ENCODE measurements at places on chromosomes 4 and X.

DNA sequence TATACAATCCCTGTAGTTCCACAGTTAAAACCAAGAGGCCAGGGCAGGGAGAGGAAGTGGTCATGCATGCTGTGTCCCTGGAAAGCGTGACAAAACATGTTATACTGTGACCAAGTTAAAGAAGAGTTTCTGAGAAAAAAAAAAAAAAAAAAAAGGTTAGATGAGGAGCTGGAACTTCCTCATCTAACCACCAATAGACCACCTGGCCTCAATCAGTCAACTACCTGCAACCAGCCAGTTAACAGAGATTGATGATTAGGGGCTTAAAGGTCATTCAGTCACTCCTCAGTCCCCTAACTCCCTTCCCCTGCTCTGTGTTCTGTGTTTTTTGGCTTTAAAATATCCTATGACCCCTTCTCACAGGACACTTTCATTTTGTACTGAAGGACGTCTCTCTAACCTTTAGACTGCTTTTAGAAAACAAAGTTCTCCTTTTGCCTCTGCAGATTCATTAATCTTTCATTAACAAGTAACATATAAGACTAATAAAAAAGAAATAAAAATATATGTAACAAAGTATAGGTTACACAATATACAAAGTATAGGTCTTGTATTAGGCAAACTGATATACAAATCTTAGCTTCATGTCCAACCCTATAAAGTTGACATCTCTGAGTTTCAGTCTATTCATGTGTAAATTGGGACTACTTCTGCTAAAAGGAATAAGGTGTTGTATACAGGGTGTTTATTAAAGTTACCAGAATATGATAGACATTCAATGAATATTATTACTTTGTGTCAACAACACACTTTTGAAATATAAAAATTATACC lies 179.1 kb upstream of the NDST4 start:
- DNase-seq: no peak

- no peak for DNase-seq
These were observed 172.0 kb upstream of the IL15 start for GRCh38 chr4:141464366-141464765.

GRCh38 chr4:55183926-55184599 lies 58.7 kb upstream of the KDR start:
- no peak for DNase-seq

GRCh38 chr4:182216005-182216404 lies 27.2 kb upstream of the TENM3 start:
- DNase-seq: no peak

- no peak for DNase-seq
These were observed 15.9 kb downstream of the CTAG1A start for GRCh38 chrX:154600759-154601374.

DNA sequence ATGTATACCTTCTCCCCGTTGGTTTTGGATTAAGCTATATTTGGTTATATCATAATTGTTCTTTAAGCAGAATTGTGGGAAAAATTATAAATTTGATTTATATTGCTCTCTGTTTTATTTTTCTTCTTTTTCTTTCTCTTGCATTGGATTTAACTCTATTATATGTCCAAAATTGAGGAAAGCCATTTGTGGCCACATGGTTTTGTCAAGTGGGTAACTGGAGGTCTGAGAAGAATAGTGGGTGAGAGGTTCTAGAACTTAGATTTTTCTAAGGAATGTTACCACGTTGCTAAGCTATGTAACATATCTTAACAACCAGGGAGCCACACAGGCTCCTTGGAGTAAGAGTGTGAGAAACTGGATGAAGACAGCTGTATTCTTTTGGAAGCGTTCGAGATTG lies at the start of gene C4orf17:
TSS of gene C4orf17 (plus strand) at position 301 of the 400 bp plus-strand sequence. CDS start 2,061 bp downstream, outside the sequence.
- DNase-seq: no peak

GRCh38 chr4:148061141-148061481 lies 329.2 kb downstream of the ARHGAP10 start:
- DNase-seq: no peak

GRCh38 chr4:128461291-128462102 lies 173.9 kb upstream of the PGRMC2 start:
- DNase-seq: no peak

DNA sequence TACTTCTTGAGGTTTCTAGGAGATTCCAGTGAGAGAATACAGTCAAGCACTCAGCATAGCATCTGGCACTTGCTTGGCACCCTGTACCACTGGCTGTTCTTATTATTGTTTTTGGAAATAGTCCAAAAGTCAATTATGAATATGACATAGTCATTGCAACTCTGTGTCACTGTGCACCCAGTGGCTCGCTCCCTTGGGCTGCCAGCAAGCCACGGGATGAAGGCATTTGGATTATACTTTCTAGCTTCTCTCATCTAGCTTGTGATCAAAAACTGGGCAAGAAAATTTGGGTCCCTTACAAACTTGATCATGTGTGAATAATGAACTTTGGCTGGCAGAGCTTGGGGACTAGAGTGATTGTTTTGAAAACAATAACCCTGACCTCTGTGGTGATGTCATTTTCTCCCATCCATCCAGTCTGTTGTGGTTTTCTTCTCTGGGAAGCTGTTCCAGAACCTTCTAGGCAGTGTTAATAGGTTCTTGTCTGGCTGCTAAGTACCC lies 32.7 kb upstream of the LIMCH1 start:
- DNase-seq: no peak

GRCh38 chr4:182699795-182700194 lies 217.4 kb downstream of the DCTD start:
- no peak for DNase-seq

GRCh38 chr4:79689740-79690139 lies 281.7 kb upstream of the GK2 start:
- no peak for DNase-seq

GRCh38 chr4:6391852-6392188 lies 80.6 kb downstream of the PPP2R2C start:
- DNase-seq: no peak

- DNase-seq: no peak
These were observed 16.8 kb upstream of the ZCCHC13 start for GRCh38 chrX:74286950-74287740.

DNA sequence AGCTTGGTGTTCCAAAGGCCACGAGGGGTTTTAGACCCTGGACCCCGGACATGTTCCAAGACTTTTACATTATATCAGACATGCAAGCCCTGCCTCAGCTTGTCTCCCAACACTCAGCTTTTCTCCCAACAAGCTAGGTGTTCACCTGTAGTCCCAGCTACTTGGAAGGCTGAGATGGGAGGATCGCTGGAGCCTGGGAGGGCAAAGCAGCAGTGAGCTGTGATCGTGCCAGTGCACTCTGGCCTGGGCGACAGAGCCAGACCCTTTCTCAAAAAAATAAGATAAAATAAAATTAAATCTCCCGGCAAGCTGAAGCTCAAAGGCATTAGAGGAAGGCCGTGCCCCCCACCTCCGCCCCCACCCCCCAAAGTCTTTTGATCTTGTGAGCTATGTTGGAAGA lies 13.7 kb downstream of the CTAG1A start:
- no peak for DNase-seq

GRCh38 chr4:61223385-61223784 lies 23.3 kb downstream of the ADGRL3 start:
- no peak for DNase-seq

Measured in GM18507 (cell line).